Chondrocyte (in vitro differentiated cells): ENCODE measurements at places on chromosomes 2 and 18.
A peak's percentile ranks its signal among the peaks of the same experiment; 100 is the strongest.

DNA sequence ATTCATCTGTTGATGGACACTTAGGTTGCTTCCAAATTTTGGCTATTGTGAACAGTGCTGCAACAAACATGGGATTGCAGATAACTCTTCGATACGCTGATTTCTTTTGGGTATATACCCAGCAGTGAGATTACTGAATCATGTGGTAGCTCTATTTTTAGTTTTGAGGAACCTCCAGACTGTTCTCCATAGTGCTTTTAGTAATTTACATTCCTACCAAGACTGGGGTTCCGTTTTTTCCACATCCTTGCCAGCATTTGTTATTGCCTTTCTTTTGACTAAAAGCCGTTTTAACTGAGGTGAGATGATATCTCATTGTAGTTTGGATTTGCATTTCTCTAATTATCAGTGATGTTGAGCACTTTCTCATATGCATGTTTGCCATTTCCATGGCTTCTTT is 200.3 kb downstream of the MBD5 start:
- DNase-seq, result no peak

DNA sequence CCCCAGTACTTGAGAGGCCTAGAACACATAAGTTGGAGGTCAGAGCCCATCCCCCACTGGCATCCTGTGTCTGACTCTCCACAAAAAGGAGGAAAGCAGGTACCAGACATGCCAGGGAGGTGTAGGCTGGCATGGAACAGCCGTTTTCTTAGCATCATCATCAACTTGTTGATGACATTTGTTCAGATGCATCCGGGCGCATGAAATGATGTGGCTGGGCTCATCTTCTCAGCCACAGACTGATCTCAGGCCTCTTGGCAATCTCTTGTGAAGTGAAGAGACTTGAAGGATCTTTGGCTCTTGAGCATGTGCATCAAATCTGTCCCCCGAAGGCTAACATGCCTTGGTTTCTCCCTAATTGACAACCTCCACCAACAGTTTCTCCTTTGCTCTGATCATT is 243.3 kb downstream of the TSN start:
- no peak for DNase-seq

GRCh38 chr18:45127405-45127804 is 446.7 kb downstream of the SETBP1 start:
- DNase-seq, result no peak

GRCh38 chr2:103792042-103792441 is 1030.2 kb downstream of the TMEM182 start:
- DNase-seq, result no peak

GRCh38 chr2:153870308-153870707 is 1.4 kb upstream of the GALNT13 start:
- DNase-seq, result no peak

GRCh38 chr2:101718993-101719571 is 21.6 kb downstream of the MAP4K4 start:
- DNase-seq, result no peak

- DNase-seq, result no peak
These were observed 59.9 kb upstream of the CYRIA start for GRCh38 chr2:16725549-16725948.

- DNase-seq, result no peak
These were observed 378.9 kb upstream of the HNRNPA3 start for GRCh38 chr2:176833671-176834070.

DNA sequence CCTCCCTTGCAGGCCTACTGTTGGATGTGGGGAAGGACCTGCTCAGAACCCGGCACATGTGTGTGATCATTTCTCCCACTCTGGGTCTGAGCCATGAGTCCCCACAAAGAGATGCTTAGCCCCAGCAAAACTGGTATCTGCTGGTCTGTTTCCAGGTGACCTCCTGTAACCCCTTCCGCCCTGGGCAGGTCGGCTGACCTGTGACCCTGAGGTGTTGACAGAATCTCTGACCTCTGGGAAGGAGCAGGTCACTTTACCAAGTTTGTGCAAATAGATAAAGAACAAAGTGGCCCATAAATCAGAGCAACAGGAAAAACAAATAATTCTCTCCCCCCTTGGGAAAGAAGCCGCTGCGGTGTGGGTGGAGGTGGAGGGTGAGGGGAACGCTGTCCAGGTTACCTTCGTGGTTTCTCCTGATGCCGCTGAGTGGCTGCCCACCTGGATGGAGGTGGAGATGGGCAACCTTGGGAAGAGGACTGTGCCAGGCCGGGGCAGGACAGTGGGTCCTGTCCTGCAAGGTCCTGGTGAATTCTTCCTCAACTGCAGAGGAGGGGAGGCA is 174.0 kb upstream of the MYCN start:
- DNase-seq, result no peak

DNA sequence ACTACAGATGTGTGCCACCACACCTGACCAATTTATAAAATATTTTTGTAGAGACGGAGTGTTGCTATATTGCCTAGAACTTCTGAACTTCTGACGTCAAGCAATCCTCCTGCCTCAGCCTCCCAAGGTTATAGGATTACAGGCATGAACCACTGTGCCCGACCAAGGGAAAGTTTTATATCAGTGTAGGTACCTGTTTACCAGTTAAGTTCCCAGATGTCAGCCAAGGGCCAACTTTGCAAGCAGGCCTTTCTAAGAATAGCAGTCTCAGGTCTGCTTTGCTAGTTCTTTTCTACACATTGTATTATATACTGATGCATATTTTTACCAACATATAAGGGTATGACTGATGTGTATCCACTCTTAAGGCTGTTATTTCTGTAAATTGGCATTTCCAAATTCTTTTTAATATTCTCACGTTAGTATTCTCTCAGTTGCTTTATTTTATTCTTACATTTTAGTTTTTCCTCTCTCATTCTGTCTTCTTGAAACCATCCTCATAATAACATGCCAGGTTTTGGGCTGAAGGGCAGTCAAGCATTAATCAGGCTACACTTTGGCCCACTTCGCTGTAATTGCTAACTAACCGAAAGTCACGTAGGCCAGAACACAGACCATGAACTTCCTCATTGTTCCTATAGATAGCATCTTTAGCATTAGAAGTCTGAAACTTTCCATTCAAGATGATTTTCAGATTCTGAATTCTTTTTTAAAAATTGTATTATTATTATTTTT is 25.0 kb upstream of the CXXC1 start:
- no peak for DNase-seq

DNA sequence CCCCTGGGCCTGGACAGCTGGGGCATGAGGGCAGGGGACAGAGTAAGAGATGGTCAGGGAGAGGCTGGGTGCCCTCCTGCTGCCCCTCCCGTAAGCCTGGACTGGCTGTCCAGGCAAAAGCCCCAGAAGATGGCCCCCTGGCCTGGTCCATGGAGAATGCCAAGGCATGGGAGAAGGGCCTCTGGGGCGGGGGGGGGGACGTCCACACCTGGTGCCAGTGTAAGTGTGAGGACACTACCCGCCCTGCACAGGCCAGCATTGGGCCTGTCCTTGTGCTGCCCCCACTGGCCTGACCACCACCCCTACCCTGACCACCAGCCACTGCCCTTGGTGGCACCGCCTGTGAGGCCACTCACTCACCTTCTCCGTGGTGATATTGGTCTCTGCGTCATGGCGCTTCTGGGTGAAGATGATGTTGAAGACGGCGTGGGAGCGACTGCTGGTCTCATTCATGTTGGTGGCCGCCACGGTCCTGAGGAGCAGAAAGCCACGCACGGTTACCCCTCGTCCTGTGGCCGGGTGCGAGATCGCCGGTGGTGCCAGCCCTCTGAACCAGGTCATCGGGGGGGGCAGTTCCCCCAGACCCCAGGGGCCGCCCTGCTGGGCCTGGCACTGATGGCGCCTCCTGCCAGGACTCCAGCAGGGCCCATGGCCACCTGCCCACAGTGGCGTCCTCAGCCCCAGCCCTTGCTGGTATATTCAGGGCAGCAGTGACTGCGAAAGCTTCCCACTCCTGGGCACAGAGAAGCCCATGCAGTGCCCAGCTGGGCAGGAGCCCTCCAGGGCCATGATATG is 35.2 kb downstream of the KIF1A start:
- DNase-seq, result peak; percentile 88
